ENCODE measurements at places on chromosomes 2 and 18.

- no peak for DNase-seq
Observed at GRCh38 chr2:202377207-202377761, 1.2 kb downstream of the BMPR2 start.

DNA sequence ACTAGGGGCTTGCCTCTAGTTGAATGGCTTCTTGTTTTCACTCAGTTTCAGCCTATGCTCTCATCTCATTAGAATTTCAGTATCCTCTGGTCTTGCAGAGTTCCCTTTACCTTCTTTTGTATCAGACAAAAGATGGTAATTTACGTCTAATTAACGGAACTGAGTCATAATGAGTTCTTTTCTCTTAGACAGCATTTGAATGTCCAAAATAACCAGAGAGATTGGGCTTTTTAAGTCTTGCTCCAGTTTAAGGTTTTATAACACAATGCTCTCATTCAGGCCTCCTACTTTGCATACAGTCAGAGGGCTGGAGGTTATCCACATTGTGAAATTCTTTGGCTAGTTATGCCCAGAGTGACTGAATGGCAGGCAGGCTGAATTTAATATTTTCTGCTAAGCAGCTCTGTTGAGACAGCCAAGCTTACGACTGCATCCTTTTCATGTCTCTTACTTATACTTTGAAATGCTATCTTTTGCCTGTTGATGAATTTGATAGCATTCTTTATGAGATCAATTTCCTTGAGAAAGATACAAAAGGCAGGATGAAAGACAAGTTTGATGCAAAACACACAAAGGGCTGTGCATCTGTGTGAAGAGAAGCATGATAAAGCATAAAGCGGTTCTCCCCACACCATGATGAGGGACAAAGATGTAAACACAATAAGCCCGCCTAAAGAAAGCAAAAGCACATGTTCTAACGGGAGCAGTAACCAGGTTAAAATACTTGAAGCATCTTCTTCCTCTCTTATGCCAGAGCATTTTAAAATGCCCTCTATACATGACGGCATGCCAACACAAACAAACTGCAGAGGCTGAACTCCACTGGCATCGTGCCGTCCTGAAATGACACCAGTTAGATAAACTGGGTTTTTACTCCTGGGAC is 90.0 kb downstream of the CDH2 start:
- no peak for DNase-seq

DNA sequence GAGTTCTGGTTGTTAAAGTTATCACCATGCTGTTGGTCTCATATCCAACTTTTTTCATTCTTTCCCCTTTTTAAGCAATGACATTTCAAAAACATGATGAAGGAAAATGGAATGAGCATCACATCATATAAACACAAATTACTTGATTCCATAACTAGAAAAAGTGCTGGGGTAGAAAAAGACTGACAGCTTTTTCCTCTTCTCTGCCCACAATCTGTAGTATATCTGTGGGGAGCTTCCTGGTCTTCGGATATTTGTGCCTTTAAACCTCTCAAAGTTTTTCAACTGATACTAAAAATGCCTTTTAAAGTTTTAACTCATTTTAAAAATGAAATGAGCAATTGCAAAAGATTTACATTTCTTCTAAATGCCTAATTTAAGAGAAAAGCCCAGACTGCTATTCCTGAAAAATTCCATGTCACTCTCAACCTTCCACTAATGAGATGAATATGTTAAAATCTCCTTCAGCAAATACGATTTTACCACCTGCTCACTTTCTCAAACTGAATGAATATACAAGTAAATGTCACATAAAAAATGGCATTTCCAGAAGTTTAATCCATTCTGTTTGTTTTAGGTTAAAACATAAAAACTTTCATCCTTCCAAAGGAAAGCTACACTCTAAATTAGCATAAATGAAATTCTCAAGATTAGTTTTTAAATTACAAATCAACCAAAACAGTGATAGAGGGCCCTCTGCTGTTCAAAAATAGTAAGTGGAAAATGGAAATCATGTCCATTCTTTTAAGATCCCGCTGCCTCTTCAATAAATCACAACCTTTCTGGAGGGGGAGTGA is 2.1 kb downstream of the DNAH7 start:
- peak; percentile 54 for DNase-seq

- no peak for DNase-seq
Observed at GRCh38 chr2:155145758-155146229, 447.3 kb downstream of the KCNJ3 start.

DNA sequence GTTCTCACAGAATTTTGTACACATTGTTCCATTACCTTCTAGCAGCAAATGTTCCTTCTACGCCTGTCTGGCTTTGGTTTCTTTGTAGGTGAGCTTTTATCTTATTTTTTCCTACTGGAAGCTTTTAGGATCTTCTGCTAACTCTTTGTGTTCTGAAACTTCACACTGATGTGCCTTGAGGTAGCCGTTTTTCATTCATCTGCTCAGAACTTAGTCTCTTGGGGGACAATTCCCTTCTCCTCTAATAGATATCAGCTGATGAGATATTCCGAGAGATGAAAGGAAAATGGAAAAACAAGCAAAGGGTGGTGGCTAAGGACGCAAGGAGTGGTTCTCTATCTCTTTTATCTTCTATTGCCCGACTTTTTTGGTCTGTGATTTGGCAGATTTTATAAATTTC is 27.8 kb upstream of the LPIN1 start:
- no peak for DNase-seq

DNA sequence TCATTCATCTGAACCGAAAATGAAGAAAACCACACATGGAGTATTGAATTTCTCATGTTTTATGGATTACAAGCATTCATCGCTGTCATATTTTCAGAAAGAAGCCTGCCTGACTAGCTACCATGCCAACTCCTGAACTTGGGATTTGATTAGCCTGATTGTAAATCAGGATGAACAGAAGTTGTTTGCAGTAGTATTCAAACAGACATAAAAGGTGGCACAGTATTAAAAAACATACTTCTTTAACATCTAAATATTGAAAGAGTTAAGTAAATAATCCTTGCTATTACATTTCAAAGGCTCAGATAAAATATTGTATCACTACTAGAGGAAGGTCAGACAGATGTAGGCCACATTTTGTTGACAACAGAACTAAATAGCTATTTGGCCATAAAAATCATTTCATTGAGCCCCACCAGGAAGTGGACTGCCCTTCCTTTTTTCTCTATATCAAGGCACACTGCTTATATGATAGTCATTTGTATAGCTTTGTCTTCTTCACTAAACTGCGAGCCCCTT is 21.6 kb downstream of the SLC38A11 start:
- no peak for DNase-seq

DNA sequence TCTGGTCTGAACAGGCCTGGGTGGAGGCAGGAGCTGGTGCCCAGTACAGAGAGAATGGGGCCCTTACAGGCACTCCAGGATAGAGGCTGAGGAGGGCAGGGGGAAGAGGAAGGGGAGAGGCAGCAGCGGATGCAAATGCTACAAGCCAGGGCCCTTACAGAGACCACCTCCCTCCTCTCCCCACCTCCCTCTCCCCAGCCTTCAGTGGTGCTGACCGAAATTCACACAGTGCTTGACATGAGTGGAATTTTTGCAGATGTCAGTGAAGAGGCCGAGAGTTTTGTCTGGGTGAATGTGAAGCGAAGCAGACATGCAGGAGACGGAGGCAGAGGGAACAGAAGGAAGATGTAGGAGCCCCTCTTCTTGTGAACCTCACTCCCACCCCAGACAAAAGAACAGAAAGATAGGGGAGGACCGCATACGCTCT is 31.9 kb downstream of the CIB4 start:
- DNase-seq, result no peak

DNA sequence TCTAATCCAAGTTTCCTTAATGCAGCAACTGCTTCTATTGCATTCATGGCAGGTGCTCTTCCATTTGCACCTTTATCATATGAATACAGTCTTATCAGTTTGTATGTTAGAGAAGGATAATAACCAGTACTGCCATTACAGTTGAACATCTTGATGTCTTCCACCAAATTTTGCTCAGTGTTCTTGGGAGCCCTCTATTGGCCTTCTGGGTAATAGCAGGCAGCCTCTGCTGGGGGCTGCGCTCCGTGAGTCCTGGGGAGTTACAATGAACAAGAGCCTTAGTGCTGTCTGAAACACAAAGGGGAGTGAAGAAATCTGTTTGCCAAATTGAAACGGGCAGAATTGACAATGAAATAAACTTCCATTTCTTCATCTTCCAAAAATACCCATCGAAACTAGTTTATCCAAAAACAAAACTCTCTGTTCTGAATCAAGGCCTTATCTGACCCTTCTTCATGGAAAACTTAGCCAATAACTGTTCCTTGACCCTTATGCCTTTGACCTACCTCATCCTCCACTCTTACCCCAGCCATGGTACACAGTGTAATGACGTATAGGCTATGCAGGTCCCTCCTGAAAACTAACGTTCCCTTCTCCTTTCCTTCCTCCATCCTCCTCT is 79.9 kb downstream of the ALK start:
- no peak for DNase-seq

DNA sequence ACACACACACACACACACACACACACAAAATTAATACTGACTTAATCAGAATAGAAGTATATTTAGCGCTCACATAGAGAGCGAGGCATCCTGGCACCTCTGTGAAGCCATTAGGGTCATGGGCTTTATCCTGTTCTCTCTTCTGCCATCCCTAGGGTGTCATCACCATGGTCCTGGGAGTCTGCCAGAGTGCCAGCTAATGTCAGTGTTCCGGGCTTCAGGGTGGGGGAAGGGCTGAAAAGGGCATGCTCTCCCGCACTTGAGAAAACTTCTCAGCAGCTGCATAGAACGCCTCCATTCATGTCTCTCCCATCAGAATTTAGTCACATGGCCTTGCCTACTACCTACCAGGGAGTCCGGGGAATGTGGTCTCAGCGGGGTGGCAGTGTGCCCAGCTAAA is 19.7 kb upstream of the DYNC2LI1 start:
- DNase-seq, result no peak

DNA sequence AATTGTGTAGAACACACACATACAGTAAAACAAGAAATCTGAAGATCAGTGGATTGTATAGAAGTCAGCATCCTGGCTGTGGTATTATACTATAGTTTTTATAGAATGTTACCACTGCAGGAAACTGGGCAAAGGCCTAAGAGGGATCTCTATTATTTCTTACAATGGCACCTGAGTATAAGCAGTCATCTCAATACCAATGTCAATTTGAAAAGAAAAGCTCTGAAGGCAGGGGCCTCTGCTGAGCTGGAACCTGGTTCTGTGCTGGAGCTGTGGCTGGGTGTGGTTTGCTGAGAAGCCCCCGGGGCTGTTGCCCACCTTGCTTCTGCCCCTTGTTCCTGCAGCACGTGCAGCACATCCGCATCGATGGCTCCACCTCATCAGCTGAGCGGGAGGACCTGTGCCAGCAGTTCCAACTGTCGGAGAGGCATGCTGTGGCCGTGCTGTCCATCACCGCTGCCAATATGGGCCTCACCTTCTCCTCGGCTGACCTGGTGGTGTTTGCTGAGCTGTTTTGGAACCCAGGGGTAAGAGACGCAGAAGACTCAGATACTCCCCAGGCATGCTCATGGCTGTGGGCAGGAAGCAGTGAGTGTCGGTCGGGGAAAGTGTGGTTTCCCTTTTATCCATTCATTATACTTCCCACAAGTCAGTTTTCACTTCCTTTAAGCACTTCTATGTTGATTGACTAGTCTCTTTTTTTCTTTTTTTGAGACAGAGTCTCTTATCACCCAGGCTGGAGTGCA is 23.5 kb upstream of the RPL37A start:
- peak; percentile 36 for DNase-seq

DNA sequence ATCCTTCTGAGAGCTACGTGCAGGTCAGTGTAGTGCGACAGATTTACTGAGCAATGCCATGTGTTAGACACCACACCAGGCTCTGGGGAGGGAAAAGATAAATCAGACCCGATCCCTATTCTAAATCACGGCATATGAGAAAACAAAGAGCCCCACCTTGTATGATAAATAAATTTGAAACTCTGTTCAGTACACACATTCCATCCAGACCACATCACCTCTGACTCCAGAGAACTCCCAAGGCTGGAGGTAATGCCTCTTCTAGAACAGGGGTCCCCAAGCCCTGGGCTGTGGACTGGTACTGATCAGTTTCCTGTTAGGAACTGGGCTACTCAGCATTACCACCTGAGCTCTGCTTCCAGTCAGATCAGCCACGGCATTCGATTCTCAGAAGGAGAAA is 77.3 kb downstream of the QPCT start:
- no peak for DNase-seq

- no peak for DNase-seq
Observed at GRCh38 chr18:56884511-56884910, 233.4 kb downstream of the WDR7 start.

DNA sequence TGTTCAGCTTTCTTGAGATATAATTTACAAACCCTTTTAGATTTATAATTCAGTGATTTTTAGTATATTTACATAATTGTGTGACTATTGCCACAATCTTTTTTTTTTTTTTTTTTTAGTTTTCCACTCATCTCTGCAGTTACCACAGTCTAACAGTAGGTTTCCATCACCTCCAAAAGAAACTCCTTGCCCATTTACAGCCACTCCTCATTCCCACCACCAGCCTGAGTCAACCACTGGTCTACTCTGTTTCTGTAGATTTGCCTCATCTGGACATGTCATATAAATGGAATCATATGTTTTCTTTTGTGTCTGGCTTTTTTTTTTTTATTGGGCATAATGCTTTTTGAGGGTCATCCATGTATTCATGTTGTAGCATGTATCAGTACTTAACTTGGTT is 16.1 kb downstream of the MTX2 start:
- DNase-seq, result no peak

DNA sequence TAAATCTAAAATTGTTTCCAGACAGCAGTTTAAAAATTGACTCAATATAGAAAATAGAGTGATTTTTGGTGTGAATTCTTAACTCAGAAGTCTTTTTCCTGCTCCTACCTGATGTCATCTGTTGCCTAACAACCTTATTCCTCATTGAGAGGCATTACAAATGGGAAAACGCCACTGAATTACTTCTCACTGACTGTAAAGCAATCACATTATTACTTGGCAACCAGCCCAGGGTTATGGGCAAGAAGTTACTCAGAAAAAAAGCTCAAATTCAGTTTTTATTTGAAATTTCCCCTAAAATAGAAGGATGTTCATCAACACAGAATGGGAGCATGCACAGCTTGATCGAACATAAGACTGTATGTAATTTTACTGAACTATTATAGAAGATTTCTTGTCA is 201.8 kb upstream of the GULP1 start:
- no peak for DNase-seq

DNA sequence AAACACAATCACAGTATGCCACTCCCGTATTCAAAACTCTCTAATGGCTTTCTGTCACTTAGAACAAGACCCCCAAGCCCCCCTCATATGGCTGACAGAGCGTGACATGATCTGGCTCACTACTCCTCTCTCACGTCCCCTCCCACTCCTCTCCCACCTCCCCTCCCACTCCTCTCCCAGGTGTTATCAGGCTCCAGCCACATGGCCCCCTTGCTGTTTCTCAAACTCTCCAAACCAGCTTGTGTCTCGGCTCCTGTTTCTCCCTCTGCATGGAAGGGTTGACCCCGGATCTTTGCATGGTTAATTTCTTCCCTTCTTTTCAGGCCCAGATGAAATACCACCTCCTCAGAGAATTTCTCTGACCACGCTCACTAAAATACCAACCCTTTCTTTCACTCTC is 180.8 kb downstream of the SLC8A1 start:
- DNase-seq, result no peak

- DNase-seq, result no peak
Observed at GRCh38 chr2:160322320-160322719, 122.2 kb upstream of the ITGB6 start.

GRCh38 chr2:130985206-130985780 is 108.0 kb downstream of the FAM168B start:
- DNase-seq, result peak; percentile 66

- DNase-seq, result no peak
Observed at GRCh38 chr2:173854840-173855239, 110.3 kb downstream of the SP3 start.

GRCh38 chr2:188902901-188903491 is 71.2 kb upstream of the COL3A1 start:
- no peak for DNase-seq

GRCh38 chr2:207805566-207806226 is 36.0 kb upstream of the FZD5 start:
- DNase-seq, result no peak
